ENCODE measurements at places on chromosomes 6 and 20.

- peak; percentile 74 for DNase-seq
These were observed 709 bp downstream of the SCAND1 start for GRCh38 chr20:35953387-35954199.

DNA sequence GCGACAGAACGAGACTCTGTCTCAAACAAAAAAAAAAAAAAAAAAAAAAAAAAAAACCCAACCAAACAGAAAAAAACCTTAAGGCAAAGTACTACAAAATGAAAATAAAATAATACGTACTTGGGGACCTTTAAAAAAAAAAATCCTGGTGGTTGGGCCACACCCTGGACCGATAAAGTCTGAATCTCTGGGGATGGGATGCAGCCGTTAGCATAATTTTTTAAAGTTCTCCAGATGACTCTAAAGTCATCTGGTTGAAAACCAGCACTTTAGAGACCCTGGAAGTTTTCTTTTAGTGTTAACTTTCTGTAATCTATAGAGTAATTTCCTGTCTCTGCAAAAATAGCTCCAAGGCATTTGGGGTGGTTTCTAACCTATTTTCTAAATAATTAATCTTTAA lies 142.9 kb upstream of the SALL4 start:
- no peak for DNase-seq

GRCh38 chr20:21397341-21398108 lies at the start of gene NKX2-4:
Gene NKX2-4 (minus strand): TSS chr20:21397526. CDS start chr20:21397399, 127 bp downstream.
- no peak for DNase-seq

- no peak for DNase-seq
These were observed 4.5 kb downstream of the BCAS4 start for GRCh38 chr20:50799176-50799889.

GRCh38 chr6:1837826-1838225 lies 228.1 kb downstream of the FOXC1 start:
- DNase-seq, result no peak

DNA sequence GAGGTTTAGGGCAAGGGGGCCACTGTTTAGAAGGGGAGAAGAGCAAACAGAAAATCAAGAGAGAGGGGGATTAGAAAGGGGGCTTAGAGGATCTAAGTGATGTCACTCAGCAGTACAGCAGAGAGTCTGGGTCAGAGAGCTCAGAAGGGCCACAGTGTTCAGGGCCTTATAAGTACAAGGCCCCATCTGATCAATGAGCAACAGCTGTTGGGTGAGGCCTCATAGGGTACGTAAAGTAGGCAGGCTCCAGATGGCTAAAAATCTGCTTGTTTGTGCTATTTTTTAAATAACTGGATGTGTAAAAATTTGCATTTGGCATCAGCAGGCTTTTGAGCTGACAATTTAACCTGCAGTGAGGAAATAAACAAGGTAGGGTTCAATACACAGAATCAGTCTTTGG lies 149.8 kb downstream of the SH3BGRL2 start:
- no peak for DNase-seq

DNA sequence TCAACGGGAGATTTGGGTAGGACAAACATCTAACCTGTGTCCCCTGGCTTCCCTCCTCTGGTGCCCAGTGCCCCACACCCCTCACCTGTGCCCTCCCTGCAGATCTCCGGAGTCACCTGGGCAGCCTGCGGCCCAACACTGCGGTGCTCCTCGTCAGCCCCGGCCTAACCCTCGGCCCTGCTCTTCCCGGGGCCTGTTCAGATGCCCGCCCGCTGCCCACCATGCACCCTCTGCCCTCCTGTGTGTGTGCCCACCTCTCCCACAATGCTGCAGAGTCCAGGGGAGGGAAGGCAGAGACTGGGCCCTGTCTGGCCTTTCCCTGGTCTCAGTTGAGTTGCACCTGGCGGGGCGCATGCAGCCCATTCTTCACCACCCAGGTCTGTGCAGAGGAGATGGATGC lies 349.3 kb downstream of the CDH4 start:
- DNase-seq, result no peak

GRCh38 chr6:144876689-144877088 lies 591.6 kb downstream of the UTRN start:
- DNase-seq, result no peak

DNA sequence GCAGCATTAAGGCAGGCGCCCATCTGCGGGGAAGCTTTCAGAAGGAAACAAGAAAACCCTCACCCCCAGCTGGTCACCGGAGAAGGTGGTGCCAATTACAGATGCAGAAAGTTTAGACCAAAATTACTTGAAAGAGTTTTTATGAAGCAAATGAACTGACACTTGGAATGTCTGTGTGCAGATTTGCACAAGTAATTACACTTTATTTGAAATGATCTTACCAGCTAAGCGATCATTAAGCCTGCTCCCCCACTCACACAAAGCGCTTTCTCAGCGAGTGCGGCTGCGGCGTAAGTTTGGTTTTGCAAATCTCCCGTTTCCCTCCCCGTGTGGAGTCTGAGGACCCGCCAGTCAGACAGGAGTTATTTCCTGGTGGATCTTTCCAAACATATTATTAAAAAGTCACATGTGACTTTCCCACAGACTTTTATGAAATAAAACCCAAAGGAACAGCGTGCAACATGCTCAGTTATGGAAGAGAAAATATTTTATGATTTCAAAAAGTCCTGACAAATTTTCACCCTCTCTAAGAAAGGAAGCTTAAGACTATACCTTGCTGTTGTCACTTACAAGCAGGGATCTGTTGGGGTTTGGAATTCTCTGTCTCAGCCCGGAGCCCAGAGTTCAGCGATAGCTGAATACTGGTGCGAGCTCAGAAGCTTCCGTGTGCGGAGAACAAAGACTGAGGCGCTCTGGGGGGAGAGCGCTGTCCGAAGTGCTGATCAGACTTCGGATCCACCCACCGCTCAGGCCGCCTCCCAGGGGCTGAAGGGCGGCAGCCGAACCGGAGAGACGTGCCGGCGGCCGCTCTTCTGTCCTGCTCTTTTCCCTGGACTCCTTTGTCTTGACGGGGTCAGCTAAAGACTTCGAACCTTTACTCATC lies 2.7 kb upstream of the MYT1 start:
- peak; percentile 17 for DNase-seq

DNA sequence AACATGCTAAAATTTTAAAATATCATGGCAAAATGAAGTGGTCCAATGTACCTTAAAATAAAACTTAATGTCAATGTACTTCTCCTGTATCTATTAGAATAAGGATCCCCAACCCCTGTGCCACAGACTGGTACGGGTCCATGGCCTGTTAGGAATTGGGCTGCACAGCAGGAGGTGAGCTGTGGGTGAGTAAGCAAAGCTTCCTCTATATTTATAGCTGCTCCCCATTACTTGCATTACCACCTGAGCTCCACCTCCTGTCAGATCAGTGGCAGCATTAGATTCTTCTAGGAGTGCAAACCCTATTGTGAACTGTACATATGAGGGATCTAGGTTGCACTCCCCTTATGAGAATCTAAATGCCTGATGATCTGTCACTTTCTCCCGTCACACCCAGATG lies 86.0 kb downstream of the SLC16A10 start:
- DNase-seq, result no peak

DNA sequence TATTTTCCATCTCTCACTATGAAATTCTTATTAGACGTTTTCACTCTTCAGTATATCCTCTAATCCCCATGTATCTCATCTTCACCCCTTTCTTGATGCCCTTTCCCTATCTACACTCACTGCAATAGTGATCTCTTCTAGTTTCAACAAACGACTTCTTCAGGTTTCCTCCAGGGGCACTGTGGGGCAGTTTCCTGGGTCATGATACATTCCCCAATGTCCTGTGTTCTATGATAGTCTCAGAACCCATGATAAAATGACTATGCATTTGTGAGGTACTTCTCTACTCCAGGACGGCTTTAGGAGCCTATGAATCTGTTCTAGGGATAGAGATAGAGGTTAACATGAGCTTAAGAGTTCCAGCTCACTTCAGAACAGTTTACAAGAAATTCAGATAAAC lies 183.3 kb downstream of the FOXC1 start:
- no peak for DNase-seq

GRCh38 chr6:88708197-88708744 lies 255.1 kb downstream of the RNGTT start:
- DNase-seq, result no peak

- no peak for DNase-seq
These were observed 34.3 kb upstream of the MDFI start for GRCh38 chr6:41604006-41604405.

- DNase-seq, result no peak
These were observed 4.2 kb downstream of the MAPRE1 start for GRCh38 chr20:32823737-32824588.

DNA sequence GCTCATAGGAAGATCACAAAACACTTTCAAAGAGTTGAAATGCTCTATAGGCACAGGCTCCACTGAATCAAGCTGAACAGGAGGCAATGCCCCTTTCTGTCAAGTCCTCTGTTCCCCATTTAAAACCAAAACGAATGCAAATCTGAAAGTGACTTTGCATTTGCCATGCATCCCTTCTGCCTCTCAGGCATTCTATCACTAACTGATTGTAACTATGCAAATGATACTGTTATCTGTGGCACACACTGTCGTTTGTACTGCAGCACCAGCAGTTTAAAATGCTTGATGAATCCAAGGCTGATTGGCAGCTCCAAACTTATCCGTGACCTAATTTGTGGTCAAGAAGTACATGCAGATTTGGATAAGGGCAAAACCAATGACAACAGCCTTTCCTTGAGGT lies 1067.5 kb upstream of the MAP3K7 start:
- no peak for DNase-seq

DNA sequence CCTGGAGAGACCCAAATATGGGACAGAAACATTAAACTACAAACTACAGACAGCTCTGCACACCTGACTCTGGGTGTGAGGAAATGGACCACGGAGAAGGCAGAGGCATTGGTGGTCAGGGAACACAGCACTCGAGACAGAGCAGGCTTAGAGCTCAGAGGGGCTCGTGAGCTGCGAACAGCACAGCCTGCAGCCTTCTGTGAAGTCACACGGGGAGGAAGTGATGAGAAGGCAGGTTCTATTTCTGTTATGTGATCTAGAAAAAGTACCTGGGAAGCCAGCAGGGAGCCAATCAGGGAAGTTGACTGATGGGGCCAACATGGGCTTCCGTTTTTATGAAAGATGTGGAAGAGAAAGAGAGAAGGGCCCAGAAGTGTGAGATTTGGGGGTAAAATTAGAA lies 88.9 kb upstream of the SNAP25 start:
- no peak for DNase-seq

DNA sequence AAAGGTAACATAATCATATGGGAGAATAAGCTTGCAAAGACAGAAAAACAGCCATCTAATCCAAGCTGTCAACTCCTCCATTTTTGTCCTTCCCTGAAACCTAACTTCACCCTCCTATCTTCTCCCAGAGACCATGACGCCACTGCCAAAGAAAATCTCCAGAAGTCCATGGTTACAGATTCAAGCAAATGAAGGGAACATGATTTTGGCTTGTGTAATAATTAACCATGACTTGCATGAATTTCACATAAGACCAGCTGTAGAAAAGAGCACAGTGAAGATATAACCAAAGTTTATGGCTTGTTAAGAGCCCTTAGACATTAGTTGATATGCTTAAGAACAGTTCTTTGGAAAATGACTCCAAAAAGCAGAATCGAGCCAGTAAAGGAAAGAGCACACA lies 342.1 kb upstream of the NRSN1 start:
- DNase-seq, result no peak

DNA sequence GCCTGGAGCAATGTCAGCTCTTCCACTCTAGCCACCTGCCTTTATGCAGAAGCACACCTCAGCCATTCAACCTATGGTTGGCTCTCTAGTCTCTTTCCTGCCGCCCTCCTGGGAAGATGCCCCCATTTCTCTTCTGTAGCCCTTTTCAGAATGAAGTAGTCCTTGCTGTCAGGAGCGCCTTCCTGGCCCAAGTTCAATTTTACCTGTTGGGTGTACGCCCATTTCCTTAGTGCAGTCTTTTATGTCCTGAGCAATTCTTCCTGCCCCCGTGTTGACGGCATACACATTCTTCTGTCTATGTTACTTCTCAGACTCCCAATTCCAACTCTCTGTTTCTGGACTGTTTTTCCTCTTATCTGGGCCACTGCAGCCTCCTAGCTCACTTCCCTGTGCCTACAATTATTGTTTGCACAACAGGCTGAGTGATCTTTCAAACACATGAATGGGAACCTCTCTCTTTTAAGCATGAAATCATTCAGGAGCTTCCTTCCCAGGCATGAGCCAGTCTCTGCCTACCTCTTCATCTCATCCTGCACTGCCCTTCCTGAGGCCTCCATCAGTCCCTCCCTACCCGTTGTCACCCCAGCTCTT lies 389.2 kb downstream of the CD83 start:
- peak; percentile 52 for DNase-seq

DNA sequence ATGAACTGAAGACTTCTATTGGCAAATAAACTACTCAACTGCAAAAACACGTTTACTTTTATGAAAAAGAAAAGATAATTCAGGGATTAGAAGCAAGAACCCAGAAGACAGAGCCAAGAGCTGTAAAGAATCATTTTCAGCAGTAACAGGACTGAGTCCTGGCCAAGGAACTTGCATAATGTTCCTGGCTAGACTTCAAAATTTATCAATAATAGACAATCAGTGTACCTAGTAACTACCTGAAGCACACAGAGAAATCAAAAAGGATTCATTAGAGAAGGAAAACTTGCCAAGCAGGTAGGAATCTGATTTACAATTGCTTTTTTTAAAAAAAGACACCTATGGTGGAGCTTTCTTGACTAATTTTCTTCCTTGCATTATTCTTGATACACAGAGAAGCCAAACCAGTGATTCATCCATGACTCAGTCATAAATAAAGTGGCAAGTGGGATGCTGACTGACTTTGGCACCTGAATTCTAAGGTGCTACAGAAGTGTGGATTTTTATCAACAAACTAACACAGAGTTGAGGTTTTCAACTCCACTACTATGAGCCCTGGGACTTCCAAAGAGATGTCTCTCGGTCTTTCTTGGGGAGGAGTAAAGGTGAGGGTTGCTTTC lies 281.3 kb downstream of the BMP7 start:
- DNase-seq, result no peak

- no peak for DNase-seq
These were observed 38.1 kb upstream of the FLRT3 start for GRCh38 chr20:14375416-14375985.

DNA sequence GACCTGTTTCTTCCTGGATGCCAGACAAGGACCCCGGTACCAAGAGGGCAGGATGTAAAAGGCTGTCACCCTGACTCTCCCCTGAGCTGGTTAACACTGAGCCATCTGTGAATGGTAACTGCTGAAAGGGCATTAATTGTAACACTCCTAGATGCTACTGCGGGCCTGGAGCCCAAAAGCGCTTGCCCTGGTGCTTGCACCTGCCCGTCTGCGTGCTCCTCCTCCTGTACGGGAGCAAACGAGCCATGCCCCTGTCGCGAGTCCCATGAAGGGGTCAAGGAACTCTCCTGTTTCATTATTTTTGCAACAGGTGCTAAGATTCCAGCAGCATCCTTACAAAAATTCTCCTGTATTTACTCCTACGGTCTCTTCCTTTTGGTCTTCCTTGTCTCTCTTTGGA lies 140.0 kb upstream of the LAMA2 start:
- DNase-seq, result no peak

DNA sequence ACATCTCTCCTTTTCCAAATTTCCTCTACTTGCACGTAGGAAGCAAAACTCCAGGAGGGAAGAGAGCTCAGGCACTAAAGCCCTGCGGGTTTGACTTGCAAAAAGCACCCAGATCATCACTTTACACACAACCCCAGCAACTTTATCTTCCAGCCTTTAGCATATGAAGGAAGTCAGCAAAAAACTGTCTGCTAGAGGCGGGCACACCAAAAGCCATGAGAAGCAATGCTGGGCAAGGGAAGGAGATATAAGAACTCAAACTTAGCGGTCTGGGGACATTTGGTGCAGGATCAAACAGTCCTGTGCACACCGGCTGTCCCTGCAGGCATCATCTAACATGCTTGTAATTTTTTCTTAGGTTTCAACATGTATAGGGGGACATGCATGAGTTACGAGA lies 113.3 kb downstream of the JPH2 start:
- no peak for DNase-seq

Measured in CD4-positive, alpha-beta T cell treated with Interleukin-6 for 4 hours (primary cell).